ENCODE measurements at places on chromosomes 7 and 10. TPM values are rescaled to one million over a fixed set of nuclear protein-coding genes. Genes with fewer than 3 reads are reported as not detected.

CALML5 gene
- total RNA-seq: not detected

RELN gene
- total RNA-seq: not detected

MLXIPL gene
- total RNA-seq: not detected

GRM8 gene
- not detected for total RNA-seq

DHTKD1 gene
- 17.8 TPM for total RNA-seq

NODAL gene
- total RNA-seq: 0.15 TPM

PARD3 gene
- 1.1 TPM for total RNA-seq
